ENCODE measurements at places on chromosomes 2 and 18. TPM values are rescaled to one million over a fixed set of nuclear protein-coding genes. Genes with fewer than 3 reads are reported as not detected.

Gene ZNF519
- 15.0 TPM for total RNA-seq

- no peak for DNase-seq
Observed at GRCh38 chr2:17912266-17912691, 33.8 kb downstream of the KCNS3 start.

Gene SPATA3
- not detected for total RNA-seq

DNA sequence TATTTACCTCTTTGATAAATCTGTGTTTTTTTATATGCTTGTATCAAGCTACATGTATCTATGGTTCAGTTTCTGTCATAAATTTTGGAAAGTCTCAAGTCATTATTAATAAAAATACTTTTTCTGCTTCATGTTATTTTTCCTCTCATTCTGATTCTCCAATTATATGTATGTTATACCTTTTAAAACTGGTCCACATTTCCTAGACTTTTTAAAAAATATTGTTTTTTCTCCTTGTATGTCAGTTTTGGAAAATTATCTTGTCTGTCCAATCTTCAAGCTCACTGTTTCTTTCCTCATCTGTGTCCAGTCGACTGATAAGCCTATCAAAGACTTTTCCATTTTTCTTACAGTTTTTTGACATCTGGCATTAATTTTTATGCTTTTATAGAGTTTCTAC is 253.4 kb downstream of the ASXL3 start:
- no peak for DNase-seq

- no peak for DNase-seq
Observed at GRCh38 chr2:26883956-26884355, 36.0 kb downstream of the DPYSL5 start.

GRCh38 chr18:12639990-12640880 is 17.7 kb downstream of the SPIRE1 start:
- DNase-seq: no peak

DNA sequence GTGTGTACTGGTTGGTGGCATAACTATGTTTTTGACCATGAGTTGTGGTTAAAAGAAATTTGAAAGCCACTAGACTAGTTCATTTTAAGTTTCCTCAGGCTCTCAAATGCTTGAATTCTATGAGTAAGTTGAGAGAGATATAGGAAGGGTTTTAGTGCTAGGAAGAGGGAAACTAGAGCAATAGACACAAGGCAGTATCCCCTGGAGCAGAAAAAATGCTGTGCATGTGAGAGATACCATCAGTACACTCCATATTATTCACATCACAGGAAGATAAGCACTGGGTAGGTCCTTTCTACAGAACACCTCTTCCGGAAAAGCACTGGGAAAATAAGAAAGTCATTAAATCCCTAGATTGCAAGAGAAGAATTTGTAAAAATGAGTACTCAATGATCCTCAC is 19.3 kb upstream of the DSG3 start:
- DNase-seq: no peak

Gene BOD1L2
- total RNA-seq: not detected

GRCh38 chr18:50194631-50195532 is at the start of gene MYO5B:
TSS of gene MYO5B (minus strand) at chr18:50195147. CDS start at chr18:50194793, 354 bp downstream.
- DNase-seq: no peak

DNA sequence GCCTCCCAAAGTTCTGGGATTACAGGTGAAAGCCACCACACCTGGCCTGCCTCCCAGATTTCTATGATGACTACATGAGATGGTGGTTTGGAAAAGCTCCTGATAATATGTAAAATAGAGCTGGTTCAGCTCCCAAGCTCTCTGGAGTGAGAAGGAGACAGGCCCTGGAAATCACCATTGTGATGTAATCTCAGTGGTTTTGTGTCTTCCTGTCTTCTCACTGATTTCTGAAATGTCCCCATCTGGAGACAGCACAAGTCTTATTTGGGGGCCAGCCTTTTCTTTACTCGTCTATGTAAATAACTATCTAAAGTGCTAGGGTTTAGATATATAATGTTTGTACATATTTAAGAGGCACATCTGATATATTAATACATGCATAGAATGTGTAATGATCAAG is 64.0 kb downstream of the CCNT2 start:
- no peak for DNase-seq

Gene GALNT5
- total RNA-seq: not detected

Gene SKA1
- 0.27 TPM for total RNA-seq

- no peak for DNase-seq
Observed at GRCh38 chr2:187446711-187447110, 1.3 kb downstream of the CALCRL start.

GRCh38 chr2:224157655-224158054 is 118.6 kb upstream of the SERPINE2 start:
- DNase-seq: no peak

Gene MATN3
- total RNA-seq: not detected

DNA sequence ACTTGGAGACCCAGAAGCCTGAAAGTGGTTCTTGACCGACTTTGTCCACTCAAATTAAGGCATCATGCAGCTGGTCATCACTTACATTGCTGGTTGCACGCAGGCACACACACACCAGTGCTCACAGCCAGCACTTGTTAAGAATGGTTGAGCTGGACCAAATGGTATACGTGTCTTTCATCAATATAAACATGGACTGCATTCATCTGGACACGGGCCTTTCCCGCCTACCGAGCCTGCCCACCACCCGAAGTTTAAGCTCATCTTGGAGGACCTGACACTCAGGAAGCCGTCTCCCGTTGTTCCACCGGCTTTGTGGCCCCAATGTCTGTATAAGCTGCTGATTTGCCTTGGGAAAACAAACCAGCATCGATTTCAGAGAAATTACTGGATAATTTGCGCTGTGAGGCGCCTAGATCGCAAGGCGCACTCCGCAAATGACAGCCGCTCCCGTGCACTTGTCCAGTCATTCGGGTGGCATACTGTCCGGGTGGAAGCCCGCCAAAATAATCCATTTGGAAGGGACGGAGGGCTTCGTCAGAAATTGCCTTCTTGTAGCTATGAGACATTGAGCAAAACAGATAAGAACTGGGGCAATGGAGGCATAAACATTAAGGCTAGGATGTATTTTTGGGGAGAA is 40.1 kb upstream of the AKAIN1 start:
- no peak for DNase-seq

Gene MEP1B
- total RNA-seq: not detected

DNA sequence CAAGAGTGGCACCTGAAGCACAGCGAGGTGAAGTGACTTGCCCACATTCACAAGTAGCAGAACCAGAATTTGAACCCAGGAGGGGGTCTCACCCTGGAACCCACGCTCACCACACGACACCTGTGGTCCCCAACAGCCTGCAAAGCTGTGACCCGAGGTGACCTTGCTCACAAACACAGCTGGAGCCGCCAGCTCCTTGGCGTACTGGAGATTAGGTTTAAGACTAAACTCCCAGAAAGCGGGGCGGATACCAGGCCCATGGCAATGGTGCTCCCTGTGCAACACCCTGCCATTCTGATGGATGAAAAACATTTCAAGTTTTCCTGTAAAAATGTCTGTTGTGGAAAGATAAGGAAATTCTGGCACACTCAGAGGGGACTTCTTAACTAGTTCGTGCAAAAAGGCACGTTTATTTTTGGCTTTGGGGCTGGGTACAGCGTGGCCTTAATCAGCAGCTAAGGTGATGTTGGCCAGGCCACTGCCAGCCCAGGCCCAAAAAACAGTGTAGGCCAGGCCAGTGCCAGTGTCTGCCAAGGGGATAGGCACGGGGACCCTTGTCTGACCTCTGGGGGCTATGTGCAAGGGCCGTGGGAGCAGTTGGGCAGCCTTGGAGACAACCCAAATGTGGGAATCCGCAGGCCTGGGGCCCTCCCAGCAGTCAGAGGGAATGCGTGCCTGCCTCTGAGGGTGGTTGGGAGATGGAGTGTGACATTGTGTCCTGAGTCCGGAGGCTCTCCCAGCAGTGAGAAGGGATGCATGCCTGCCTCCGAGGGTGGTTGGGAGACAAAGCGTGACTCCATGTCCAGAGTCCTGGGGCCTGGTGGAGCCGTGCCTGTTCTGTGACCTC is 185.0 kb upstream of the HS6ST1 start:
- DNase-seq: no peak

GRCh38 chr2:45872211-45872610 is 220.7 kb downstream of the PRKCE start:
- no peak for DNase-seq

DNA sequence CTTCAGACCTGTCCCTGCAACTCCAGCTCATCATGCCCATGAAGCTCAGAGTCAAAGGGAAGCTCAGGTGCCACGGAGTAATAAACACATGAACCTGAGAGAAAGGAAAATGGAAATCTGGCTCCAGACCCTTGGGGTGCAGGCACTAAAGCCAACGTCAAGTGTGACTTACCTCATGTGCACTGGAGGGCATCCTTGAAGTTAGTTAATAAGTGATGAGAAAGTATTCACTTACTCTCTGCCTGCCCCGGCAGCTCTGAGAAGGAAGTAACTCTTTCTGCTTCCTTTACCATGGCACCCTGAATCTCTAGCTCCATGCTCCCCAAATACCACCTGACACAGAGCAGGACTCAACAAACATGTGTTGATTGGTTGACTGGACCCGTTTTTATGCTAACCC is 21.4 kb upstream of the AGAP1 start:
- DNase-seq: no peak

- DNase-seq: no peak
Observed at GRCh38 chr2:218238887-218239286, 21.9 kb downstream of the ARPC2 start.

- no peak for DNase-seq
Observed at GRCh38 chr2:219870041-219870440, 242.6 kb downstream of the SLC4A3 start.

DNA sequence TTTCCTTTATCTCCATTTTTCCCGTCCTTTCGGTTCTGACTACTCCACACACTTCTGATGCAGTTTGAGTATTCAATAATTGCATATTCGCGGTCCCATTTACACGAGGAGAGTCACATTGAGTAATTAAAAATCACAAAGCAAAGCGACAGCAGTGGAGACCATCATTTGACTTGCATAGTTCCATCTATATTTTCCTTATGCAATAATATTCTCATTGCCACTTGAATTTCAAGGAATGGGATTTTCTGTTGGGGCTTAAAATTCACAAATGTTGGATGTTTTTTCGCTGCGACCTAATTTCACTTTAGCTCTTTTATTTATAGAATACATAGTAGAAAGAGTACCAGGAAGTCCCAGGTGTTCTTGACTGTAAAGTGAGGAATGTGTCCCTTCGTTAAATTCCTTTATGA is 186.8 kb downstream of the ZEB2 start:
- DNase-seq: no peak

DNA sequence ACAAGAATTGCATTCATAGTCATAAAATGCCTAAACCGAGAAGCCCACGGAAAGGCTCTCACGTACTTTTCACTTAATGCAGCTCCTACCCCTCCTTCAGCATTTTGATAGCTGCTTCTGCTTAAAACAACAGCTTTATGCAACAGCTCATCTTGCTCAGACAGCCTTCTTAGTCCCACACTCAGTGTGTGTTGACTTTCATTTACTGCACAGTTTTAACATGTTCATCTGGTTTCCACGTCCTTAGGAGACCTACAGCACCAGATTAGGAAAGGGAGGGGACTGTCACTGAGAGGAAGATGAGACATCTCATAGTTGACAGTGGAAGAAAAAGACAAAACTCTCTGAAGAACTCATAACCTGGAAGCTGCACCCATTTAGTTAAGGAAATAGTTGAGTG is 435.4 kb downstream of the SETBP1 start:
- no peak for DNase-seq

DNA sequence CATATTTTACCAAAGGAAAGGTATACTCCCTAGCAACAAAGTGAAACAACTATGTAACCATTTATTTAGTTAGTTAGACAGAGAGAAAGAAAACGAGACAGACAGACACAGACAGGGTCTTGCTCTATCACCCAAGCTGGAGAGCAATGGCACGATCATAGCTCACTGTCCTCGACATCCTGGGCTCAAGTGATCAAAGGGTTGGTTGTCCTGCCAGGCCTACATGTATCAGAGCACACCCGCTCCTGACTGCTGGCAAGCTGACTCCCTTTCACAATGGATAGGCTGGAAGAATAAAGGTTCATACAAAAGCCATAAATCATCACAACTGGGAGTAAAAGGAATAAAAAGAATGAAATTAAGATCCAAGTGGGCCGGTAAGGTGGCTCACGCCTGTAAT is 53.5 kb downstream of the ATL2 start:
- DNase-seq: no peak

DNA sequence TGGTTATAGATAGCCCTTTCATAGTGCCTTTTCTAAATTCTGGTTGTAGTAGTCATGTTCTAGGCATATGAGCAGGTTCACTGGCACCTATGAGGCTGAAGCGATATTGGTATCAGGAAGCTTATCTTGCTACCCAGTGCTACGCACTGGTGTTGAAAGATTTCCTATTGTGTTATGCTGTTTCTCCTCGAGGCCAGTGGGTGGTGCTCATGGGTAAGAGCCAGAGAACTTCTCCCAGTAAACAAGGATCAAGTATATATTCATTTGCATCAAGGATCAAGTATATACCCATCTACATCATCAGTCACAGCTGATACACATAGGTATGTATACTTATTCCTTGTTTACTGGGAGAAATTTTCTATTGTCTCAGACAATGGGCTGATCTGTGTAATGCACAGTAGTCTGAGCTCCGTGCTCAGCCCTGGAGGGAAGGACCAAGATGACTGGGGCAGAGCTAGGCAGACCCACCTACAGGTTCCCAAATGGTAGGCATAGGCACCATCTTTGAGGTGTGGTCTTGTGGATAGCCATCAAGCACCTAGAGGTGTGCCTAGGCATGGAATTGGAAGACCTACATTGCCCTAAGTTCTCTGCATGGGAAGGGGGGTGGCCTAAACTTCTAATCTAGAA is 101.2 kb upstream of the GALNT13 start:
- no peak for DNase-seq

GRCh38 chr18:57073501-57074187 is 73.2 kb upstream of the BOD1L2 start:
- DNase-seq: no peak

Gene LBH
- 517 TPM for total RNA-seq

Gene TRABD2A
- total RNA-seq: 78.8 TPM

Gene CLHC1
- total RNA-seq: 5.3 TPM

Gene IL1RL1
- not detected for total RNA-seq

GRCh38 chr2:227054006-227054405 is 110.0 kb downstream of the COL4A4 start:
- no peak for DNase-seq

Gene GPATCH11
- 17.3 TPM for total RNA-seq

Gene SERPINB7
- total RNA-seq: not detected

Gene HMSD
- not detected for total RNA-seq

DNA sequence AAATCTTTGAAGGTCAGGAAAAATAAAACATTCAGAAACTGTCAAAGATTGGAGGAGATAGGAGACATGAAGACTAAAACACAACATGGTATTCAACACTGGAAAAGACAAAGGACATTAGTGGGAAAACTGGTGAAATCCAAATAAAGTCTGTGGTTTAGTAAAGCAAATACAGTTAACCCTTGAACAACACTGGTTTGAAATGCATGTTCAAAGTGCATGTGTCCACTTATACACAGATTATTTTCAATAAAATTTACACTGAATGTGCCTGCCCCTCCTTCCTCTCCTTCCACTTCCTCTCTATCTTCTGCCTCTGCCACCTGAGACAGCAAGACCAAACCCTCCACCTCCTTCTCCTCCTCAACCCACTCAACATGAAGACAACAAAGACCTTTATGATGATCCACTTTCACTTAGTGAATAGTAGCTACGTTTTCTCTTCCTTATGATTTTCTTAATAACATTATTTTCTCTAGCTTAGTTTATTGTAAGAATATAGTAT is 14.5 kb downstream of the OLA1 start:
- no peak for DNase-seq
